Fibroblast of the aortic adventitia (primary cell): ENCODE measurements at places on chromosomes 5 and 9. TPM values are rescaled to one million over a fixed set of nuclear protein-coding genes. Genes with fewer than 3 reads are reported as not detected.

Gene RASEF
- 0.27 and 0.41 TPM in 2 replicates for total RNA-seq

Gene ZNF169
- total RNA-seq = 3.1 and 4.0 TPM in 2 replicates

Gene CSF2
- total RNA-seq = not detected in 2 replicates

Gene RABEPK
- 9.2 and 25.2 TPM in 2 replicates for total RNA-seq

Gene OGN
- 140 and 166 TPM in 2 replicates for total RNA-seq

Gene C5orf46
- total RNA-seq = not detected in 2 replicates

DNA sequence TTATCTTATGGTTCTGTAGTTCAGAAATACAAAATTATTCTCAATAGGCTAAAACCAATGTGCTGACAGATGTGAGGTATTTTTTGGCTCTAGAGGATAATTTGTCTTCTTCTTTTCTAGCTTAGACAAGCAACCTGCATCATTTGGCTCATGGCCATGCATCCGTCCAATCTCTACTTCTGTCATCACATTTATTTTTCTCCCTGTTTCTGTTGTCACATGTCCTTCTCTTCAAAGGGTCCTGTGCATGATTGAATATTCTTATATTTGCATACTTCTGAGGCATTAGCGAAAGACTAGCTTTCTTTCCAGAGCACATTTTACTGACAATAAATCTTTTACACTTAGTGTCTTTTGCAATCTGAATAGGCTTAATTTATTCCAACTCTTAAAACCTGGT, 564.7 kb downstream of the CDH10 start:
- no peak for DNase-seq

DNA sequence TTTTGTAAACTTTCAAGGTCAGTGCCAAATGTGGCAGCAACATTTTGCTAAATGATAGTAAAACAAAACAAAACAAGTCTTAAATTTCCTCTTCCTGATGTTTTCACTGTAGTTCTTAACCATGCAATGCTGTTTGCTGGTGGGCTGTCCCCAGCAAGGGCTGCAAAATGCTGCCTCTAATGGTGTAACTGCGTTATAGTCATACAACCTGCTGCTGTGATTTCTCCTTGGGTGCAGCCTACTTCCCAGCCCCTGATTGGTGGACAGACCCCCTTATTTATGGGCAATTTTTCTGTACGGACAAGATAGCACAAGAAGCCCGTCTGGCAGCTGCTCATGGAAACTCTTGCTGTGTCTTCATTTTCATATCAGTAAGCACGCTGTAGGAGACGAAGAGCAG, 26.6 kb upstream of the PIP5K1B start:
- DNase-seq = no peak

- DNase-seq = no peak
These were observed 265.8 kb upstream of the IRX4 start for GRCh38 chr5:2148312-2149194.

GRCh38 chr5:148583421-148583965, 70.8 kb downstream of the HTR4 start:
- DNase-seq = no peak

GRCh38 chr5:1285141-1285540, 9.7 kb downstream of the TERT start:
- DNase-seq = no peak

GRCh38 chr9:128415281-128415680, 5.4 kb upstream of the CERCAM start:
- no peak for DNase-seq

GRCh38 chr5:79567926-79568549, 44.2 kb upstream of the TENT2 start:
- DNase-seq = peak; percentile 72

- no peak for DNase-seq
These were observed 104.1 kb downstream of the STRBP start for GRCh38 chr9:123164285-123164684.

DNA sequence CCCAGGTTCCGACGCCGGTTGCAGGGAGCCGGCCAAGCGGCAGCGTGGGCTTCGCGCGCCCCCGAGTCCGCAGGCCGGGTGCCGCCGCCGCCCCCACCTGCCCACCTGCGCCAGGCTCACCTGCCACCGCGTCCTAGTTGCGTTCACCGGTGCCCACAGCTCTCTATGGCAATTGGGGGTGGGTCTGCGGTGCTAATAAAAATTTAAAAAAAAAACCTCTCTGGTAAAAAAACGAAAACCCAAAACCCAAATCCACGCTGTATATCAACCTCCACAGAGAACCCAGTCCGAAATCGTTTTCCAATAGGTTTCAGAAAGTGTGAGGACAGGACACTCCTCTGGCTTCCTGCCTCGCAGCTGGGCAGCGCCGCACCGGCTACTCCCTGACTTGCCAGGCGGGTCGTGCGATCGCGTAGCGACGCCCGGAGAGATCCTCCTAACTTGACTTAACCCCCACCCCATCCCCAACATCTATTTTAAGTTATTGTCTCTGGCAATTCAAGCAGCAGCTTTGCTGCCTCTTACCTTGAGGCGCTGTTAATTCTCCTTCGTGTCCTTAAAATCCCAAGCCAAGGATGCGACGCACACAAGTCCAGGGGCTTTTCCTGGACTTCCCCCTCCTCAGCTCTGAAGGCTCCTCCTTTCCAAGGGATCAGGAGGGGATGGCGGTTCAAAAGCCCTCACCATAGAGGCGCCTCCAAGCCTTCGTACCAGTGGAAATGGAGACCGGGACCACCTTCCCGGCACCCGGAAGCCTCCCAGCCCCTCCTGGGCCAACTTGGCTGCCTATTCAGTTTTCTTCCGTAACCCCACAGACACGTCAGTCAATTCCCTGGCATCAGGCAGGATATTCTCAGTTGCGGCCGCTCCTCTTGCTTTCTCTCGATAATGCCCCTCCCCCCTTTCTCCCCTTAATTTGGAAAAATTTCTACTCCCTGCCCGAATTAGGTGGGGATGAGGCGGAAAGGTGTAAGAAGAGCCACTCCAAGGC, 1639.4 kb upstream of the C9orf72 start:
- DNase-seq = no peak

- DNase-seq = no peak
These were observed 610.3 kb downstream of the TLE1 start for GRCh38 chr9:81079055-81079454.

- peak; percentile 65 for DNase-seq
These were observed 11.0 kb upstream of the NANS start for GRCh38 chr9:98045234-98046179.

DNA sequence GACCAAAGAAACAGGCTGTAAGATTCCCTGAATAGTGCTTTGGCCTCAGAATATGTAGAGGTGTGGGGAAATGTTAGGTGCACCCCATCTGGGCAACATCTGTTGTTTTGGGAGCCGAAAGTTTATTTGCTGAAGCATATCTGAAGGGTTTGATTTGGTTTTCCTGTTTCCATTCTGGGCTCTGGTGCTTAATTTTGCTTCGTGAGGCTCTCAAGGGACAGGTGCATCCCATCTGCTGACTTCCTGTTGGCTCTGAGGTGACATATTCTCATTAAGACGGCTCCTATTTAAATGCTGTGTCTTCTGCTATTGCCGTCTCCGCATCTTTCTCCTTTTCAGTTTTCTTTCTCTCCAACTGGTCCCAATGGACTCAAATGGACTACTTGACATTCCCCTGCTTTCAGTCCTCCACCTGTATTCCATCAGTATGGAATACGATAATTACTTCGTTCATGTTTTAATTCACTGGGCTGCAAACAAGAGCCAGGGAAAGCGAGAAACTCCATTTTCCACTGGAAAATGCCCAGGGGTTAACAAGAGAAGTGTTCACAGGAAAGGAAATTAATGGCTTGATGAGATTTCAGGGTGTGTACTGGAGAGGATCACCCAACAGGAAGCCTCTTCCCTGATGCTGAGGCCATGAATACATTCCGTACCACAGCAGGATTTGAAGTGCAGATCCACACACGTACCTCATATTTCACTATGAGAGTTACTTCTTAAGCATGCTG, 104.0 kb downstream of the MTX3 start:
- no peak for DNase-seq

- no peak for DNase-seq
These were observed 52.8 kb downstream of the GRIA1 start for GRCh38 chr5:153543288-153543687.

GRCh38 chr5:72076621-72077300, 30.5 kb upstream of the MAP1B start:
- no peak for DNase-seq

DNA sequence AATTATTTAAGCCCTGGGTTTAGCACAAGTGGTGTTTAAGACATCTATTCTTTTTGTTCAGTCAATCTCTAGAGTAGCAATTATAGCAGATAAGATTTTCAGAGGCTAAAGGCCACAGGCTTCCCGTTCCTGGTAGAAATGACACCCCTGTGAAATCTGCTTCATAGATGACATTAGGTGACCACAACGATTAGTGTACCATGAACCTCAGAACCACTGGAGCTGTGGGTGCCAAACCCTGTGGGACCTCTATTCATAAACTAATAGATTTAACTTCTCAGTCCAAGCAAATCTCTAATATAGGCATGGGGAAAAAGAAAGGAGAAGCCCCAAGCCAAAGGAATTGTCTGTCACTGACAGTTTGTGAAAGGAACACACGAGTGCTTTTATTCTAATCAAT, 207.4 kb downstream of the ARRDC3 start:
- DNase-seq = no peak

- DNase-seq = no peak
These were observed 213.8 kb downstream of the ATP10B start for GRCh38 chr5:160638161-160638742.

- peak; percentile 74 for DNase-seq
These were observed 39.6 kb downstream of the SH3PXD2B start for GRCh38 chr5:172414531-172415361.

GRCh38 chr9:100066539-100066938, 32.3 kb downstream of the ERP44 start:
- DNase-seq = peak; percentile 82

DNA sequence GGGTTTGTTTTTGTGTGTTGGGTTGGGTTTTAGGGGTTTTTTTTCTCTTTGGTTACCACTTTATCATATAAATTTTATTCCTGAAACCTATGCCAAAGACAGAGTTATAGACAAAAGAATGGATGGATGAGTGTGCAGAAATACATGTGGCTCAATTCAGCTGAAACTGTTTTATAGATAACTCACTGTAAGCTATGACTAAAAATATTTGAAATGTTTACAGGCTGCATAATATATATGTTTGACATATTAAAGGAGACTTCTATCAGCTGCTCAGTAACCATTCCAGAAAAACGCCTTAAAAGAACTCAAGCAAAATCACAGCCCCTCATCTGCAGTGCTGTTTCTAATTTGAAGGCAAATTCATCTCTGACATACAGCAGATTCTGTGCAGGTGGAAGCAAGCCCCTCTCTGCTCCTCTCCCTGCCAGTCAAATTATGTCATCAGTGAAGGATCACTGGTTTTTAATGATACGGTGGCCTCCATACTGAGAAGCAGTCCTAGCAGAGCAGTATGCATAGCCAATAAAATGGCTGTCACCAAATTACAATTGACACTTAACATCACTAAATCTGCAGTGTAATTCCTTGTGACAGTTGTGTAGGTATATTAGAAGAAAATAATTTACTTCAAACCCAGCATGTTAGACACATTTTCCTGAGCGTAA, 301.6 kb downstream of the NR2F1-AS1 start:
- peak; percentile 26 for DNase-seq
